NCI-H1694 (cell line): ENCODE measurements at places on chromosomes 16 and 17.

- DNase-seq, result peak; percentile 43
Measured at GRCh38 chr17:46984892-46985291, 5.8 kb upstream of the RPRML start.

- no peak for DNase-seq
Measured at GRCh38 chr16:64481497-64481896, 640.4 kb downstream of the CDH11 start.

DNA sequence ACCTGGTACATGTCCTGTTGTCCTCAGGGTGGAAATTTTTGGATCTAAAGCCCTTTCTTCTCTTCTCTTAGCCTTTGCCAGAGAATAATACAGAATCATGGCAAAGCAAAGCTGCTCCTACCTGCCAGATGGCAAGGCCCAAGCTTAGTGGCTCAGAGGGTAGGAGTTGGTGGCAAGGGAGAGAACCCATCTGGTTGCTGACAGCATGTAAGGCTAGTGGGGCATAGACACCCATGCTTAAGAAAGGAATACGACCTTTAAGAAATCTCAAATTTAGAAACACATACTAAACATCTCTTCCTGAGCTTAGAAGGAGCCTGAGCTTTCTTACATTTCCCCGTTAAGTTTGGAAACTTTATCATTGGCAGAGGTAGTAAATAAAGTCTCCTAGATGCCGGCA lies 395.0 kb upstream of the SOX9 start:
- DNase-seq, result peak; percentile 85

DNA sequence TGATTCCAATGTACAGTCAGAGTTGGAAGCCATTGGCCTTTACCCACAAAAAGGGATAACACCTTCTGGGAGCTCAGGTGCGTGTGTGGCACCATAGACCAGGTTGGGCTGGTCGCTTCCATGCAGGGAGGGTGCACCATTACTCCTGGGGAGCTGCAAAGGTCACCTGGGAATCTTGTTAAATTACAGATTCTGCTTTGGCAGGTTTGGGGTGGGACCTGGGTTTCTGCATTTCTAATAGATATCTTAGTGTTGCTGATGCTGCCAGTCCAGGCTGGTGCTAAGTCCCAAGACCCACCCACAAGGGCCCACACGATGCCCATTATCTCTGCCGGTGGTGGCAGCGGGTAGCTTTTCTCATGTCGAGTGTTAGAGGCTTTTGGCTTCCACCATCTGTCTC lies 148.3 kb upstream of the CACNG5 start:
- DNase-seq, result no peak

DNA sequence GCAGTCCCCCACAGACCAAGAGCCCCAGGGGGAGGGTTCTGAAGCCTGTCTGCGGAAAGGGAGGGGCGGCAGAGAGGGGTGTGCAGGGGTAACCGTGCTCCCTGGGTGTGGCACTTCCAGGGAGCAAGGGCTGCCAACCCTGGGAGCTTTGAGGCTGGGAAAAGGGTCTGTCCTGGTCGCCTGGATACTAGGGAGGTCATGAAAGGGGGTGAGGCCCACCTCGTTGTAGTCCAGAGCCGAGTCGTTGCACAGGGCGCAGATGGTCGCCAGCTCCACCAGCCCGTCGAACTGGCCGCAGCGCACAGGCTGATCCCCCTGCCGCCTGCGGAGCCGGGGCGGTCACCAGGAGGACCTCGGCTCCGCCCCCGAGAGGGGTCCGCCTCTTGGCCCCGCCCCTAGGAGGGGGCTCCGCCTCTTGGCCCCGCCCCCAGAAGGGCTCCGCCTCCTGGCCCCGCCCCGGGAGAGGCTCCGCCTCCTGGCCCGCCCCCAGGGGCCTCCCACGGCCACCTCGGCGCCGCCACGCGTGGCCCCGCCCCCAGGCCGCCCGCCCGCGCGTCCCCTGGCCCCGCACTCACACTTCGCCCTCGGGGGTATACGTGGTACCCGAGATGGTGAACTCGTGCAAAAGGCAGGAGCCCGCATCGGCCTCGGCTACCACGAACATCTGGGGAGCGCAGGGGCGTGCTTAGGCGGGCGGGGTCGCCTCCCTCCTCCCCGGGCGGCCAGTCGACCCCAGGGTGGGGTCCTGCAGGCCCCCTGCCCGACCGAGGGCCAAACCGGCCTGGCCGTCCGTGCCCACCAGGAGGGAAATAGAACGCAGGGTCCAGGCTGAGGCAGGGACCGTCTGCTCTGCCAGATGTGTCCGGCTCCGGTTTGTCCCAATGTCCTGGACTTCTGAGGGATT lies 19.5 kb downstream of the ATP2A3 start:
- DNase-seq, result no peak

DNA sequence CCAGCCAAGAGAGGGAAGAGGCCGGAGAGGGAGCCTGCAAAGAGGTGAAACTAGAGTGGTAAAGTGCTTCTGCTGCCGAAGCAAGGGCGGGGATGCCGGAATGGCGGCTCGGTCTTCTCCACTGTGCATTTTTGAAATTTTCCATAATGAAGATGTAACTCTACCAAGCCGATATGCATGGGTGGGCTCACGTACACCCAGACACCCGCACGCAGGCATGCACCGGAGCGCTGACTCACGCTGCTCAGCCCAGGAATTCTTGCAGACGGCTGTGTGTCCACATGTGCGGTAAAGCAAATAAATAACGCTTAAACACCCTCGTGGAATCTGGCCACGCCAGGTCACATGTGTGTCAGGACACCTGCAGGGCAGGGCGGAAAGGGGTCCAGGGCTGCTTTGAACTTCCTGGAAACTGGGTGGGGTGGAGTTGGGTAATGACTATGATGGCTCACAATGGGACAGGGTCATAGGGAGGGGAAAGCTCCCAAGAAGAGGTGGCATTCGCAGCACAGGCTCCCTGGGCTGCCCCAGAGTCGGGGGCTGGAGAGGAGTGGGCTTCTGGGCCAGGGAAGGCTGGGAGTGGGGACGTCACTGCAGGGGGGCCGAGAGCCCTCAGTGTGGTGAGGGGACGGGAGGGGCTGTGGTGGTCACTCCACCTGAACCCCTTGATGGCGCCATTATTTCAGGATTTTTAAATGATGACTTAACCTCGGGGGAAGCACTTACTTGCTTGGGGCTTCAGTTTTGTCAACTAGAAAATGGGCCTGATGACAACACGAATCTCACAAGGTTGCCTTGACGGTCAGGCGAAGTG lies 265.5 kb downstream of the PARN start:
- no peak for DNase-seq

DNA sequence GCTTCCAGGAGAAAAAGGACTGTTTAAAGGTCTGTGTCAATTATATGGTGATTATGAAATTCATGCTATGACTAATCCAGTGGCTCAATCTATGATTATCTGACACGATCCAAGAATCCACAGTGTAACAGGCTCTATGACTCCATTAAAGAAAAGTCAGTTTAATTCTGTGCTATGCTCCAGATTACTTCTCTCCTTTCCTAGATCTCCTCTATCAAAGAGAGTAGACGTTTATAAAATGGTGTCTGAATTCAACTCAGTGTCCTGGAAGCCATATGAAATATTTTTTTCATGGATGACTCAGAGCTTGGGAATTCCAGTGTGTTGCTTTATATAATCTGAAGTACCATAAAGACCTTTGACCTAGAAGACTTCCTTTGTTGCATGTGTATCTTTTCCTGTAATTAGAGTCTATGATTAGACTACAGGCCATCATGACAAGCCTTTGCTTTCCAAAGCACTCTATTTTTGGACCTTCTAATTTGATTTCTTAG lies 27.0 kb upstream of the NF1 start:
- DNase-seq, result no peak

DNA sequence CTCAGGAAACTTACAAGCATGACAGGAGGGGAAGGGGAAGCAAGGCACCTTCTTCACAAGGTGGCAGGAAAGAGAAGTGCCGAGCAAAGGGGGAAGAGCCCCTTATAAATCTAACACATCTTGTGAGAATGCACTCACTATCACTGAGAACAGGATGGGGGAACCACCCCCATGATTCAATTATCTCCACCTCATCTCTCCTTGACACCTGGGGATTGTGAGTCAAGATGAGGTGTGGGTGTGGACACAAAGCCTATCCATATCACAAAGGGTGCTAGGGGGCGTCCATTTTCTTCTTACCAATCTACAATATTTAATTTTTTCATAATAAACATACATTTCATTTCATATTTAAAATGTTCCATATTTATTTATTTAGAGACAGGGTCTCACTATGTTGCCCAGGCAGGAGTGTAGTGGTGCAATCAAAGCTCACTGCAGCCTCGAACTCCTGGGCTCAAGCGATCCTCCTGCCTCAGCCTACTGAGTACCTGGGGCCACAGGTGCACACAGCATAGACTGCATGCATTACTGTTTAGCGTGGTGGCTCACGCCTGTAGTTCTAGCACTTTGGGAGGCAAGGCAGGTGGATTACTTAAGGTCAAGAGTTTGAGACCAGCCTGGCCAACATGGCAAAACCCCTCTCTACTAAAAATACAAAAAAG lies 26.5 kb upstream of the FAAP100 start:
- DNase-seq, result no peak

- DNase-seq, result no peak
Measured at GRCh38 chr17:48860034-48860433, 29.2 kb downstream of the CALCOCO2 start.

DNA sequence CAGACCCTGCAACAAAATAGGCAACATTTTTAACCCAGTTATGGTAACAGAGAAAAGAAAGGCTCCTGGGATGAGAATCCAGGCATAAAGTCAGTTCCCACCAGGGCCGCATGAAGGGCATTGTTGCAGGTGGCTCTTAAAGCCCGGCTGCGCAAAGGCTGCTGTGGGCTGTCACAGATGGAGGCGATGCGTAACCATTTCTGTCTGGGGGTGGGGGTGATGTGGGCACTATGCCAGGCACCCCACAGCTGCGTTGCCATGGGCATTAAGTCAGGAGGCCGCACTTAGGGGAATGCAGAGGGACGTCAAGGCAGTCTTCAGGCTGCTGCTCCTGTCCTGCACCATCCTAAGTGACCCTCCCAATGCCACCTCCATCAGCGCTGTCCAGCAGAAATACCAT lies 228.4 kb downstream of the CPPED1 start:
- no peak for DNase-seq

- DNase-seq, result no peak
Measured at GRCh38 chr16:29811896-29812665, at the start of gene PRRT2. PRRT2 (plus strand) TSS chr16:29812193; CDS start chr16:29813055, 862 bp downstream.

DNA sequence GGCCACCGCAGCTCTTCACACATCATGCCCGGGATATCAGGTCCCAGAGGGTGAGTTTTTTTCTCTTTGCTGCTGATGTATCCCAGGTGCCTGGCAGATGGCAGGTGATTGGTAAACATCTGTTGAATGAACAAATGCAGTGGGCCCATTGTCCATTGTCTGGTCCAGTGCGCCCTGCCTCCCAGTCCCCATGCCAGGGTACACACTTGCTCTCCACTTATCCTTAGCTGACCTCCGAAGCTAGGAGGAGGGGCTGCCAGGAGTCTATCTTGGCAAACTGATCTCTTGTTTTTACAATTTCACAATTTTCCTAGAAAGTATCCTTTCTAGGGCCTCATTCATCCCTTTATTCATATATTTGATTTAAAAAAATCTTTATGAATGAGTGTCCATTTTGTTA lies 196.0 kb downstream of the RAB11FIP4 start:
- no peak for DNase-seq

DNA sequence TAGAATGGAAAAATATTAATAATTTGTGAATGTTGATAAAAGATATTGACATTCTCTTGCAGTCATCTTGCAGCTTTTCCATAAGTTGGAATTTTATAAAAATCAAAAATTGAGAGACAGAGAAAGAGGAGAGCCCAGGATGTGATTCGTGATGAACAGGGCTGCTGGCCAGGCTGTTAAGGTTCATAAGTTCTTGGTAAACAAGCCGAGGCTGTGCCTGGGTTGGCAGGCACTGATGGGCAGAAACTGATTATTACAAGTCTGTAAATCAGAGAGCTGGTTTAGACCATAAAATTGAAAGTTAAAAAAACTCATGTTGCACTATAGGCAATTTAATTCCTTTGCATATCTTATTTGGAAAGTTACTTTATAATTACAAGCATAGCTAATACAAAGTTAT lies 533.7 kb downstream of the HAPSTR1 start:
- no peak for DNase-seq

GRCh38 chr16:84165746-84166145 lies 20.6 kb downstream of the DNAAF1 start:
- DNase-seq, result no peak

DNA sequence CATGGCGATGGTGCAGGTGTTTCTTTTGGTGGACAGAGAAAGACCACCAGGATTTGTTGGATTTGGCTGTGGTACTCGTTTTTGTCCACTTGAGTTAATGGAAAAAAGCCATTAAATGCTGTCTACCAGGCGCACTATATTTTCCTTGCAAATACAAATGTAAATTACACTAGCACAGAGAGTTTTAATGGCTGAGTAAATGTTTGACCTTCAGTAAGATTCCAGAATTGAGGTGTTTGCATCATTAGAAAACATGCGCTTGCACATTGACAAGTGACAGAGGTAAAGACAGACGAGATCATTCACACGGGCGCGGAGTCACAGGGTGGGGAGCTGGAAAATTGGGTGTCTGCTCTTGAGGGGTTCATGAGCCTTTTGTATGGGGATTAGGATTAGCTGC lies 53.5 kb upstream of the AKTIP start:
- no peak for DNase-seq

DNA sequence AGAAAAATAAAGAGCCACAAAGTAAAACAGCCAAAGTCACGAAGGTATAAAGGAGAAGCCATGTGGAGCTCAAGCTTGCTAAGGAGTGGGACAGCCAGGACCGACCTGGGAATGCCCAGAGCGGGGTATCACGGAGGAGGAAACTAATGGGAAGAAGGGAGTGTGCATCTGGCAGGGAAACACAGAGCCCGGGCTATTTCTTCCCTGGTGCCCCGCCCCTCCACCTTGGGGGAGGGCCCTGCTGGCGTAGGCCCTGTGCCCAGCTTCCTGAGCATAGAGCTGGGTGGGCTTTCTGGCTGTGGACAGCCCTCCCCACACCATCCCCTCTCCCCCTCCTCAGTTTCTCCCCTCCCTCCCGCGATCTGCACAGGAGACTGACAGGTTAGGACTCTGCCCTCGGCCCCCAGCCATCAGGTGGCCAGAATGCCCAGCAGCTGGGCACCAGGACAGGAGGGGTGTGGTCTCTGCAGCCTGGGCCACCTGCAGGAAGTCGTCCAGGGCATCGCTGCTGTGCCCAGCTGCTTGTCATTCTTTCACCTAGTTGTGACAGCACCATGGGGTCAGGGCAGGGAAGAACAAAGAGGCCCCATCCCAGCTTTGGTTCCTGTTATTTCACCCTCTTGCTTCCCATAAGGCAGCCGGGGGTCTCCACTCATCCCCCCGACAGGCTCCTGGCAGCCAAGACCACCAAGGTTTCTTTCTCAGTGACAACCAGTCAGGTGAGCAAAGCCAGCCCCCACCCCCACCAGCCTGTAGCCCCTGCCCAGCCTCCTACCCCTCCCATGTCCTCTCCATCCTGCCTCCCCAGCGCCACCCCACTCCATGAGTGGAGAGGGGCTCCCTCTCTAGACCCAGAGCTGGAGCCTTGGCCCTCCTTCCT lies 7.1 kb upstream of the DCAF7 start:
- no peak for DNase-seq
